ENCODE measurements at places on chromosomes 12 and 14.

GRCh38 chr12:122749569-122750332 is 2.9 kb upstream of the DENR start:
- DNase-seq: no peak

DNA sequence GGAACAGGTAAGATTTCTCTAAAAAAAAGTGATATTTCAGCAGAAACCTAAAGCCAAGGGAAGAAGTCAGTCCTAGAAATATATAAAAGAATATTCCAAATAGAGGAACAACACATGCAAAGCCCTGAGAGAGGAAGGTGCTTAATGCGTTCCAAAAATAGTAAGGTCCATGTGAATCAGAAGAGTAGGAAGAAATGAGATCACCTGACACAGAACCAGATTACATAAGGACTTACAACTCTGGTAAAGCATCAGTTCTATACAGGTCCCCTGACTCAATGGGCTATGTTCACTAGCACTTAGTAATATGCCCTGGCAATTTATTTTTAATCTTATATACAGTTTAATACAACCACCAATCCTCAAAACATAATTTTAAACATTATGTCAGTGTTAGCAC is 30.0 kb downstream of the SENP1 start:
- no peak for DNase-seq

DNA sequence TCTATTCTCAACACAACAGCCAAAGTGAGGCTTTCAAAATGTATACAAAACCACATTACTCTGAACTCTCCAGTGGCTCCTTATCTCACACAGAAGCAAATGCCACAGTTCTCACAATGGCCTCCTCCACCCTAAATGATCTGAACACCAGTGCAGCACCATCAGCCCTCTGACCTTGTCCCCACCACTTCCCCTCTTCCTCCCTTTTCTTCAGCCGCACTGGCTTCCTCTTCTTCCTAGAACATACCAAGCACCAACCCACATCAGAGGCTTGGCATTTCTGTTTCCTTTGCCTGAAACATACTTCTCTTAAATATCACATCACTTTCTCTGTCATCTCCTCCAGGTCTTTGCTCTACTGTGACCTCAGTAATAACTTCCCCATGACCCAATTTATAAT is 66.3 kb downstream of the GPR135 start:
- no peak for DNase-seq

GRCh38 chr12:82994117-82994516 is 307.4 kb downstream of the TMTC2 start:
- no peak for DNase-seq

DNA sequence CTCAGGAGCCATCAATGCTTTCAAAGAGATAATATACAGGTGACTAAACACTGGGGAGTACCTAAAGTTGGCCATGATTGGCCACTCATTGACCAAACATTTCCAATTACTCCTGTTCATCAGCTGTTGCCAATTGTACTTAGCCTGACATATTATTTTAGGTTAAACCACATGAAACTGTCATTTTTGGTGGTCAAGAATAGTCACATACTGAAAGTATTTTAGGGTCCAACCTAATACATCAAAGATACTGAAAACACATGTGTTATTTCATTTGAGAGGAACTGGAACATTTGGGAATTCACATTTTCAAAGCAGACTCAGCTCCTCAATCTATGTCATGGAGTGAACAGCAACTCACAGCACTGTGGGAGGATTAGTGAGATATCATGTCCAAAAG is 63.9 kb upstream of the KCNA5 start:
- DNase-seq: no peak

GRCh38 chr14:103243764-103244737 is 90.0 kb upstream of the EIF5 start:
- no peak for DNase-seq

DNA sequence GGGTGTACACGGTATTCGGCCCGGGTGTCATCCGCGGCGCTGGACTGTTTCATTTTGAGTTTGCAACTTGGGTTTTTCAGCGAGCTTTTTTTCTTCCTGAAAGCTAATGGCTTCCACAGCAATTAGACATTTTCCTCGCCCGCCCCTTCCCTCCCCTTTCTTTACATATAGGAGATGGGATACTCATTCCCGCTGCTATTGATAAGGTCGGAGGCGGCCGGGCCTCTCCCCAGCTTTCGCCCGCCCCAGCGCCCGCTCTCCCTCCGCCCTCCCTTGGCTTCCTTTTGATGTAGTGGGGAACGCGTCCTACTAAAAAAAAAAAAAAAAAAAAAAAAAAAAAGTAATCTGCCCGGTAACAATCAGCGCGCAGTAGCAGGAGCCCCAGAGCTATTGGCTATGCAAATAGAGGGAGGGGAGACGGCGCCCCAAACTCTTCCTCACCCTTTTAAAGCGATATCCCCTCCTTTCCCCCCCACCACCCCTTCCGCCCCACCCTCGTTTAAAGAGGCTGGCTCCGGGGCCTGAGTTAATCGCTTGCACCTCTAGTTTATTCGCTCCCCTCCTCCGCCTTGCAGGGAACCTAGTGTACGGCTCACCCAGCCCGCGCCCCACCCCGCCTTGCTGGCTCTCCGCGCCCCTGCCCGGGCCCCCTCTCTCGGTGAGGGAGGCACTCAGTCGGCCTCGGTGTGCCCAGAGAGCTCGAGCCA is 1.7 kb upstream of the CCND2 start:
- peak; percentile 80 for DNase-seq

GRCh38 chr12:27787559-27787958 is 7.5 kb upstream of the MANSC4 start:
- no peak for DNase-seq

- DNase-seq: no peak
These were observed 38.8 kb downstream of the HELB start for GRCh38 chr12:66341126-66341525.

DNA sequence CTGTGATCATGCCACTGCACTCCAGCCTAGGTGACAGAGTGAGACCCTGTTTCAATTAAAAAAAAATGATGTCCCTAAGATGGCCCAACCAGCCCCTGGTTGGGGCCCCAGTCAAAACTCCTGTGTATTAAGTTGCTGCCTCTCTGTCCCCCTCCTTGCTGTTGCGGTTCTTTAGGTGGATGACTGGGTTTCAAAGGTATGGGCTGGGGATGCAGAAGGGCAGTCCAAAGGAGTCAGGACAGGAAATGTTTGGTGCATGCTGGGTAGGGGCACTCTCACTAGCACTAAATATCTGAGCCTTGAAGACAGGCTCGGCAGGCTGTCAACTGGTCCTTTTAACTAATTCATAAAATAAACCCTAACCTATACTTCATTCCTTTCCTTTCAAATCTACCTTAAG is 12.0 kb upstream of the PIP4K2C start:
- no peak for DNase-seq

- DNase-seq: no peak
These were observed 40.1 kb downstream of the FBXL14 start for GRCh38 chr12:1553987-1554982.

DNA sequence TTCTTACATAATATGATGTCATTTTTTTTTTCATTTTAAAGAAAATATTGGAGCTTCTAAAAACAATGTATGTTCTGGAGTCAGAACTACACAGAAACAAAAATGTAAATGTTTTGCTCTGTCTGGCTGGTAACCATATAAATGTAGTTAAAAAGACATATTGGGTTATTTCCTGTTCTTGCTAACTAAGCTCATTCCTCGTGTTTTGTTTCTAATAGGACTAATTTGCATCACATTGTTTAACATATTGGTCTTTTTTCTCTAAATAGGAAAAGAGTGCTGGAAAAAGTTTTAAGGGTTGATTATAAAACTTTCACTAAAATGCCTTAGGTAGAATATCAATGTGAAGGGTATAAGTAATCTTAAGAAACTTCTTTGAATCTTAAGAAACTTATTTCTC is 221.3 kb downstream of the SLC6A15 start:
- no peak for DNase-seq

DNA sequence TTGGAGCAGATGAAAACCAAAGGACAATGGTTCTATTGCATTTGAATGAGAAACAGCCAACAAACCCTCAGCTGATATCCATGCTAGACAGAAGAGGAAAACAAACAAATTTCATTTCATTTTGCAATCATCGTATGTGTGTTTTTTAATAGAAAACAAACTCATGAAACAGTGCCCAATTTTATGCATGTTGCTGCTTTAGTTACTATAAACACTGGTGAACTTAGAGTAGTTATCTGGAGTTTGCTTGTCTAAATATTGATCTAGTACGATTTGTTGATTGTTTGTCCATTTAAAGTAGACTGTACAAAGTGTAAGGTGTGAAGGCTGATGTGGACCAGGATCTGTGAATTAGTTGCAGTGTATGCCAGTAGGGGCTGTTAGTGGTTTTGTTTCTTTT is 166.6 kb downstream of the KITLG start:
- no peak for DNase-seq

GRCh38 chr14:104081951-104082464 is 3.5 kb upstream of the ASPG start:
- no peak for DNase-seq

DNA sequence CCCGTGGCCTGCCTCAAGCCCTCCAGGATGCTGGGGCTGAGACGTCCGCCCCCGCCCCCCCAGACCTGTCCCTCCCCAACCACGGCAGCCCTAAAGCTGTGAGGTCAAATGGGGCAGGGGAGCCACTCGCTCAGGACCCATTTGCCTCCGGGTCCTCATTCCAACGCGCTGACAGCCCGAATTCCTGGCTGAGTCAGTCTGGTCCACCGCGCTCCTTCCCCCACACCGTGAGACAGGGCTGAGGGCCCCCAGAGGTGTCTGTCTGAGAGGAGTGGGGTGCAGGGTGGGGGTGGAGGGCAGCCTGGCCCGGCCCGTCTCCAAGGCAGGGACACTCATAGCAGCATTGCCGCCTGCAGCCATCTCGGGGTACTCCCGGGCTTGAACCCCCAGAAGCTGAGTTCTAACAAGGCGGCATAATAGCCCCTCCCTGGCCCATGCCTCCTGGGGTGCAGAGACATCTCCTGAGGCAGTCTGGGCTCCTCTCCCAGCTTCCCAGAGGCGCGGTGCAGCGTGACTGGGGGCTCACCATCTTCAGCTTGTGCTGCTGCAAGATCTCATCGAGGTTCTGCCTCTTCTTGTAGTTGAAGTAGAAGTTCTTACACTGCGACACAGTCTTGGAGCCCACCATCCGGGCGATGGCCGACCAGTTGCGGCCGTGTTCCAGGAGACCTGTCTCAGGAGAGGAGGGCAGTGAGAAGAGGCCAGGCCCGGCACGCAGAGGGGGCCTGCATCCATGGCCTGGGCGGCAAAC is 90.5 kb downstream of the RFLNA start:
- DNase-seq: no peak

- DNase-seq: no peak
These were observed 11.5 kb downstream of the ALG10 start for GRCh38 chr12:34033628-34034296.

DNA sequence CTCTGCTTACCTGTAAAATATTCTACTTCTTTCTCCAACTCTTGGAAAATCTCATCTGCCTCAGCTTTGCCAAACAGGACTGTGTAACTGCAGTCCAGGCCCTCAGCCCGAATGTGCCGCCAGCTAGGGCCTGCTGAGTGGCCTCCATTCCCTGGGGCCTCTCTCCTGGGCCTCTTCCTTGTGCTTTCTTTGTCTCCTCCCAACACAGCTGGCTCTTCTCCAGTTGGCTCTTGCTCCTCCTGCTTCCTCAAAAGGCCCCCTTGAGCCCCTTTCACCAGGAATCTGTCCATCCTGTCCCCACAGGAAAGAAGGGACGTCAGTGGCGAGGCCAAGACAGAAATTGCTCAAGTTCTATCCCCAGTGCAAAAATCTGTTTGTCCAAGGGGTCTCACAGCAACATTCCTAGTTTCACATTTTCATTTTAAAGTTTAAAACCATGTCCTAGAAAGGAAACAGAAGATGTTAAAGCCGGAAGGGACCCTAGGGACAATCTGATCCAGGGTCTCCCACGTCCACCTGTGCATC is 713 bp downstream of the ALKBH2 start:
- DNase-seq: no peak

DNA sequence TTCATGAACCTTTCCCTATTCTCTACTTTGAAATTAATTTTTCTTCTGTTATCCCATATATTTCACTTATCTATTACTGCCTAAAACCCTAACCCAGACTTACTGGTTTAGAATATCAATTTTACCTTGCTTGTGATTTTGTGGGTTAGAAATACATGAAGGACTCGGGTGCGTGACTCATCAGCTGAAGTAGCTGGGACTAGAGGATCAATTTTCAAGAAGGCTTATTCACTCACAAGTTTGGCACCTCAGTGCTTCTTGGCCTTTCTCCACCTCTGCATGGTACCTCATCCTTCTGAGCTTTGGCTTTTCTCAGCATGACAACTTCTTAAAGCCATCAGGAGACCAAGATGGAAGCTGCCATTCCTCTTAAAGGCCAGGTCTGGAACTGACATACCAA is 57.8 kb downstream of the TMEM117 start:
- DNase-seq: no peak

GRCh38 chr14:35366521-35366976 is 38.0 kb downstream of the NFKBIA start:
- DNase-seq: no peak

- DNase-seq: no peak
These were observed at the start of gene PLD4 for GRCh38 chr14:104924421-104925213. TSS of gene PLD4 (plus strand) at chr14:104924879. CDS start at chr14:104927141, 2,262 bp downstream.

DNA sequence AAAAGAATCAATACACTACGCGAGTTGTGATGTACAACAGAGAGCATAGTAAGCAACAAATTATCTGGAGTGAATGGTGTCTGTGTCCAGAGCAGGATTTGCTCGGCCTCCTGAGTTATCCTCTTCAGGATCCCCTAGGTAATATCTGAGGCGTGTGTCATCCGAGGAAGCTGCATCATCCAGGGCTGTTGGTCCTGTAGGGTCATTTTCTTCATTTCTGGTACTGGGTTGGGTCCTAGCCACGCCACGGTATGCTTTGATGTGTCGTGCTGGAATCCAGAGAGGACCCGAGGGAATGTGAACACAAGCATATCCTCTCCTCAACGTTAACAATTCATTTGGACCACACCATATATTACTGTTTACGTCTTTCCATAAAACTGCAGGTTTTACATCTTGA is 19.0 kb upstream of the CLEC4E start:
- no peak for DNase-seq

DNA sequence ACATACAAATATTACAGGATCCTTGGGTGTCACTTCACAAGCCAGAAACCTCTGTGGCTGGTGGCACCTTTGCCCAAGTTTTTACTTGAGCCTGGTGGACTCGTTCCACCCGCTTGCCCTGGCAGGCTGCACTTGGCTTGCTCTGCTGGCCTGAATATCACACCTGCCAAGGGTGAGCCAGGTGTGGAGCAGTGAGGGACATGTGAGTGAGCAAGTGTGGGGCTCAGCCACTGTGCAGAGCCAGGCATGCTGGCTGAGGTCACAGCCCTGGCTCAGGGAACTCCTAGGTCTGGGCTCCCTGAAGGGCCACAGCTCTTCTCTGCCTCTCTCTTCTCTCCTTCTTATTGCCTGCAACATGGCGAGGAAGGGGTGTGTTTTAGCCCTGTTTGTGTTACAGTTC is 82.0 kb downstream of the SLC16A7 start:
- DNase-seq: no peak

- no peak for DNase-seq
These were observed 110.7 kb downstream of the NCOR2 start for GRCh38 chr12:124456652-124457152.

- no peak for DNase-seq
These were observed 4.5 kb downstream of the HAUS4 start for GRCh38 chr14:22952418-22952817.
